Islet precursor cell (in vitro differentiated cells): ENCODE measurements at places on chromosomes 16 and 17.

DNA sequence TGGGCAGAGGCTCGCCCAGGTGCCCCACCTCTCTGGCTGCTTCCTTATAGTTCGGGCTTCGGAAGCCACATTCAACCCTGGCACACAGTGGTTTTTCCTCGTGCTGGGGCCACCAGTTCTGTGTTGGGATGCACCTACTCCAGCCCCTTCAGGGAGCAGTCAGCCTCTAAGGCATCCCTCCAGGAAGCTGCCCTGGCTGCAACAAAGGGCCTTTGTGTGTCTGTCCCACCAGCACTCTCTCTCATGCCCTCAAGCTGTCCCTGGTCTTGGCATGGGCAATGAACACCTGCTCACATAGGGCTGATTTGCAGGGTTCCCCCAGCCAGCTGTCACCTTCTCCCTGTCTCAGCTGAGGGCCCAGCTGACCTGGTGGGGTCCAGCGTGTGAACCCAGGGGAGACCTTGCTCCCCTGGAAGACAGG lies 754 bp upstream of the NOXO1 start:
- no peak for DNase-seq

- DNase-seq, result no peak
Measured at GRCh38 chr16:65689726-65690125, 567.9 kb upstream of the CDH11 start.

GRCh38 chr17:45333702-45334092 lies 16.9 kb upstream of the MAP3K14 start:
- peak; percentile 42 for DNase-seq

DNA sequence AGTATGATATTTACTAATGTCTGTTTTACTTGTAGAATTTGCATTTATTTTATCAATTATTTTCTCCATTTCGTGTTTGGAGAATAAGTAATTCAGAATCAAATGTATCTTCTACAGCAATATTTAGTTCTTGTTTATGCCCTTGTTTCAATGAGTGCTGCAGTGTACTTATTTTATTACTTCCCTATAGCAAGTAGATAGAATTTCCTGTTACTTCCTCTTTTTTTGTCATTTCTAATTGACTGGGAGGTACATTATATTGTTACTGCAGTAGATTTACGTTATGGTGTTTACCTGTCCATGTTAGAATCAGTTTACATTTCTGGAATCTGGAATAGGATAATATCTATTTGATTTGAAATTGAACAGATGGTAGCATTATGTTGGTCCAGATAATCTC lies 71.2 kb downstream of the OMG start:
- DNase-seq, result no peak

DNA sequence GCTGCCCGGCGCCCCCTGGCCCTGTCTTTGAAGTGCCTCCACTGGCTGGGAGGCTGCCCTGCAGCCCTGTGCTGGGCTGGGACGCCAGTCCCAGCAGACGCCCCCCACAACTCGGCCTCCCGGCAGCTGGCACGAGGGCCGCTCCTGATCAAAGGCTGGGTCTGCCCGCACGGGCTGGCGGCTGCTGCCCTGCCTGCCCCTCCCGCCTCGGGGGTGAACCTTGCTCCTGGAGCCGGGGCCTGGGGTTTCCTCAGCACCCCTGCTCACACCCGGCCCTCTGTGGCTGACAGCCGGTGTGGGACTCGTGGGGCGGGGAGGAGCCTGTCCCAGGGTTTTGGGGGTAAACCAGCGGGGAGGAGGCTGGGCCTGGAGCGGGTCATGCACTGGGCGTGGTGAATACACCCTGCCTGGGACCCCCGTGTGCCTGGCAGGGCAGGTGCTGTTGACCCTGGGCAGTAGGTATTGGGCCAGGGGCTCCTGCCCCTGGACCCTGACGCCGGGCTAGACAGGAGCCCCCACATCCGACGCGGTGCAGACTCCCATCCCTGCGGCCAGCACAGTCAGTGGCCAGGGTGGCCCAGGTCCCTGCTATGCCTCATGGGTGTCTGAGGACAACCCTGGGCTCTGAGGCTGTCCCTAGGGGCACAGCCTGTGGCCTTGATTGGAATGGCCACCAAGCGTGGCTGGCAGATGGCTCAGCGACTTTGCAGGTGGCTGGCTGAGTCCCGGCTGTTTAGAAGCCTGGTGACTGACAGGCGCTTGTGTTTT lies 21.7 kb downstream of the CENPX start:
- DNase-seq, result no peak

DNA sequence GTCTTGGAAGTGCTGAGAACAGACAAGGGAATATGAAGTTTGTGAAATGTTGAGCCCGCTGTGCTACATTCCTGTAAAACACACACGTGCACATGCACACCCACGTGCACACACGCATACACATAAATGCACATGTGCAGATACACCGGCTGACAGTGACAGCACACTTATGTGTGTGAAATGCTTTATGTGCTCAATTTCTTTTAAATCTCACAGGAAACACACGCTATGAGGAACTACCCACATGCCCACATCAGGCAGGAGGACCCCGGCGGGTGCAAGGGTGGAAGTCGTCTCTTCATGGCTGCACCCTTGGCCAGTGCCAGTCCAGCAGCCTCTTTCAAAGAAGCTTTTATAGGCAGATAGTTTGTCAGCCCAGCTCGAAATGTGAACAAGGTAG lies 561 bp upstream of the WFDC1 start:
- DNase-seq, result no peak

DNA sequence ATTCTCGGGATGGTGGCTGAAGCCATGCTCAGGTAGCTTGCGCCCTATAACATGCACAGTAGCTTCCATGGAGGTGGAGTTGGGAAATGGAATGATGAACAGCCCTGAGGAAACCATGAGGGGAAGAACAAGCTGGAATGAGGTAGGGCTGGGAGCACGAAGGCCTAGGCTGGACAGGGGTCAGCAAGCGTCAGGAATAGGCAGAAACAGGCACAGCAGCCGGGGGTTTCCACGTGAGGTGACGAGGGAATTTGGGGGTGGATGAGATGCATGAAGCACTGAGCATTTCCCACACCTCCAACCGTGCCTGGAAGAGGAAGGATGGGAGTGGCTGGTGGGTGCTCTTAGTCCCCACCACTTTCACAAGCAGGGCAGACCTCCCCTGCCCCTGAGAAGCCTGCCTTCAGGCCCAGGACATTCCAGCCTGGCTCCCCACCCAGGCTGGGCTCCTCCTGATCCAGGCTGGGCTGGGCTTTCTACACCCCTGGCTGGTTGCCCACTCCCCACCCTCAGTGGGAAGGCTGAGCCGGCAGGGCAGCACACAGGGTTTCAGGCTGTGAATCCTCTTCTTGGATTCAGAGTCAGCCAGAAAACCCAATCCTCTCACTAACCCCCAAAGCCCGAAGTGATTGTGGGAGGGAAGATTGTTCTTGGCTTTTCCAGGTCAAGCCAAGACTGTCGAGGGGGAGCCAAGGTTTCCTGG lies 21.9 kb downstream of the PLEKHG4 start:
- DNase-seq, result peak; percentile 38

GRCh38 chr17:81990836-81991683 lies 13.6 kb downstream of the ASPSCR1 start:
- DNase-seq, result no peak

- no peak for DNase-seq
Measured at GRCh38 chr17:11467639-11468038, 130.6 kb upstream of the DNAH9 start.

DNA sequence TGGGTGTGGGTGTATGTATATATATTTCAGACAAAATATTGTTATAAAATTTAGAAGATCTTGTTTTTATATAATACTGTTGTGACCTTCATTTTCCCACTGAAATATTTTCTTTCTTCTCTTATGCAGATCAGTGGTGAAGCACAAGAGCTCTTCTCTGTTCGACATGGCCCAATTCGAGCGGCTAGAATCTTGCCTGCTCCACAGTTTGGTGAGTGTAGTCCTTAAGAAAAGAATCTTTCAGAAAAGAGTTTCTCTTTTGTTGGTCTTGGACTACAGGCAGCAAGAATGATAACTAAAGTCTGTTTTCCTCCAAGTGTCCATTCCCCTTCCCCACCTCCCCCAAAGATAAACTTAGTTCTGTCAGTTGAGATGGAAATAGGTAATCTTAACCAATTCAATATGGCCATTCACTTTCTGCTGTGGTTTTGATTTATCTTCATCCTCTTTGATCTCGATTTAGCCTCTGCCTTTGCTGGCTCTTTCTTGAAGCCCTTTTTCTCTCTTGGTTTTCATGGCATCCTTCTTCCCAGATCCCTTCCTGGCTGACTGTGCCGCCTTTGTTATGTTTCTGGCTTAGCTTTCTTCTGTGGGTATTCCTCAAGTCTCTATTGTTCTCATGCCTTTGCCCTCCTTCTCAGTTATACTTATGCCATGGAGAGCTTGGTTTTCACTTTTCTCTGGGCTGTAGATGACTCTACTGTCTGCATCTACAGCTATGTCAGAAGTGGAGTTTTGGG lies 69.6 kb downstream of the BCAS3 start:
- DNase-seq, result no peak

DNA sequence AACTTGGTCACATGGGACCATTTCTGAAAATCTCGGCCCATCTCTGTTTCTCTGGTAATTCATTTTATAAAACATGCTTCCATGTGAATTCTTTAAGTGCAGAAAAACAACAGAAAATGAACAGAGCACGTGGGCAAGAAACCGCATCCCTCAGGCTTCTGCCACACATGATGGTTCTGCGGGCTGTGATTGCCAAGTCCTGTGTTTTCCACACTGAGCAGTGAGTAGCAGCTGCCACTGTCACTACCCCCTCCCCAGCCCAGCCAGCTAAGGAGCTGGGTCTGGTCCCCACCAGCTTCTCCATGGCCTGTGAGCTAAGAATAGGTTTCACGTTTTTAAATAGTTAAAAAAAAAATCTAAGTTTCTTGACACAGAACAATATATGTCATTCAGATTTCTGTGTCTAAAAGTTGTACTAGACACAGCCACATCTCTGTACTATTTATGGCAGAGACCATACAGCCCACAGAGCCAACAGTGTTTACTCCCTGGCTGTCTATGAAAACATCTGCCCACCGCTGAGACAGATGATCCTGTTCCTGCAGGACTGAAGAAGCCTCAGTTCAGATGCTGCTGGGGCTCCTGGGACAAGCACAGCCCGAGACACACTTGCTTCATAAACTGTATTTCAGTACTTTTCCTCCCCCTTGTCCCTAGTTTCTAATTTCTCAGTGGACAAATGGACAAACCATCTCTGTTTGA lies 41.5 kb downstream of the USP22 start:
- DNase-seq, result no peak

DNA sequence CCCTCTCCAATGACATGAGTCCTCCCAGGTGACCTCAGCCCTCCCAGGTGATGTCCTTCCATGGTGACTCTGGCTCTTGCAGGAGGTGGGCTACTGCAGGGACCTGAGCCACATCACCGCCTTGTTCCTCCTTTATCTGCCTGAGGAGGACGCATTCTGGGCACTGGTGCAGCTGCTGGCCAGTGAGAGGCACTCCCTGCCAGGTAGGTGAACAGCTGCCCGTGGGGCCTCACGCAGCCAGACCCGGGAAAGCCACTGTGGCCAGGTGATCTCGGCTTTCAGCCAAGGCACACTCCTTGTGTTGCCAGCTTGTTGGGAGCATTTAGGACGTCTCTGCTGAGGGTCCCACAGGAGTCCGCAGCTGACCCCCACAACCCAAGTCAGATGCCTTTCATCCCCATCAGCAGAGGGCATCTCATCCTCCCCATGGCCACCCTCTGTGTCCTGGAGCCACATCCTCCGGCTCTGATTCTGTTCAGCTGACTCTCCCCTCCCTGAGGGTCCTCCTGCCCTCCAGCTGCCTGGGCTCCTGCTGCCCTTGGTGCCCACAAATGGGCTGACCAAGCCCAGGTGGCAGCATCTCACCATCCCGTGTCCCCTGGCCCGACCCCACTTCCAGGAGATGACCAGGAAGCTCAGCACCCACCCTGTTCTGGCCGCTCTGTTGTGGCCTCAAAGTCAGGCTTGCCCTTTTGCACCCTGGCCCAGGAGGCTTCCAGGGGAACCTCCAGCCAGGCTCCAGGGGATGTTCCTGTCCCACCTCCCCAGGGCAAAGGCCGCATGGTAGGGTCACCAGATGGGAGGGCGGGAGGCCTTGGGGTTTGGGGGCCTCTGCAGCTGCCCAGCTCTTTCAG lies 20.1 kb downstream of the USP6 start:
- no peak for DNase-seq

- no peak for DNase-seq
Measured at GRCh38 chr17:28733346-28733745, 4.8 kb downstream of the NEK8 start.

GRCh38 chr17:79019632-79020584 lies 4.1 kb upstream of the C1QTNF1 start:
- peak; percentile 66 for DNase-seq

DNA sequence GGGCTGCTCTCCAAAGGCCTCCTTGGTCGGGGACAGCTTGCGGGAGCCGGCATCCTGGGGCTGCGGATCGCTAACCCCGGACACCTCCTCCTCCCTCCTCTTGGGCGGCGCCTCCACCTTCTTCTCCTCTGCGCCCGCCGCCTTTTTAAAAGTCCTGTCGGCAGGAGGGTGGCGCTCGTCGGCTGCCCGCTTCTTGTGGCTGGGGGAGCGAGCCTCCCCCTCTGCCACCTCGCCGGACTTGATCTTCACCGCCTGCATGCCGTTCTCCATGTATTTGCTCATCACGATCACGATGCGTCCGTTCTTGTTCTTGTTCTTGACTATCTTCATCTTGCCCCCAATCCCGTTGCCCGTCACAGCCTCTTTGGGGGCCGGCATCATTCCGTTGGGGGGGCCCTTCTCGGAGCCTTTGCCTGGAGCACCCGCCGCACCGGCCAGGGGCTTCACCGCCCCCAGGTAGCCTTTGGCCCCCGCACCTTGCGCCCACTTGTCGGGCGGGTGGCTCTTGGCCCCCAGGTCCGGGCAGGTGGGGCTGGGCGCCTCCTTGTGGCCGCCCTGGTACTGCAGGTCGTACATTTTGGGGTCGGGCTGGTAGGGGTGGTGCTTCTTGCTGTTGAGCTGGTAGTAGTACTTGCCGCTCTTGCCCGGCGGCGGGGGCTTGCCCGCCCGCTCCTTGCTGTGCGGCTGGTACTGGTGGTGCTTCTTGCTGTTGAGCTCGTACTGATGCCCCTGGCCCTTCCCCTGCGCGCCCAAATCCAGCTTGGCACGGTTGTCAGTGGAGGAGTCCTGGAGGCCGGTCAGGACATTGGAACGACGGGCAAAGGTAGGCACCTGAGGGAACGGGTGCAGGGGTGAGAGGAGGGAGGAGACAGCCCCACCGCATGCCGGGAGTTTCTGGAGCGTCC lies 4.4 kb downstream of the CBX4 start:
- DNase-seq, result peak; percentile 84

GRCh38 chr17:28746611-28747050 lies 2.8 kb downstream of the TRAF4 start:
- DNase-seq, result peak; percentile 92

GRCh38 chr17:51682115-51682514 lies 421.8 kb downstream of the UTP18 start:
- peak; percentile 29 for DNase-seq

- DNase-seq, result peak; percentile 91
Measured at GRCh38 chr17:7888184-7888920, at the start of gene CHD3. TSS of gene CHD3 (plus strand) at chr17:7888789. CDS start at chr17:7889001, 212 bp downstream.

- peak; percentile 56 for DNase-seq
Measured at GRCh38 chr17:73394512-73395450, 83.0 kb upstream of the CDC42EP4 start.

- DNase-seq, result peak; percentile 96
Measured at GRCh38 chr17:45948881-45949624, 50.0 kb upstream of the STH start.
